ENCODE measurements at places on chromosomes 6 and 20. TPM values are rescaled to one million over a fixed set of nuclear protein-coding genes. Genes with fewer than 3 reads are reported as not detected.

GRCh38 chr6:122012578-122012977 is 386.9 kb upstream of the HSF2 start:
- no peak for DNase-seq

The NXT1 gene
- polyA plus RNA-seq, result 66.7 TPM

The GTF3C6 gene
- 256 TPM for polyA plus RNA-seq

The PTP4A1 gene
- 190 TPM for polyA plus RNA-seq

DNA sequence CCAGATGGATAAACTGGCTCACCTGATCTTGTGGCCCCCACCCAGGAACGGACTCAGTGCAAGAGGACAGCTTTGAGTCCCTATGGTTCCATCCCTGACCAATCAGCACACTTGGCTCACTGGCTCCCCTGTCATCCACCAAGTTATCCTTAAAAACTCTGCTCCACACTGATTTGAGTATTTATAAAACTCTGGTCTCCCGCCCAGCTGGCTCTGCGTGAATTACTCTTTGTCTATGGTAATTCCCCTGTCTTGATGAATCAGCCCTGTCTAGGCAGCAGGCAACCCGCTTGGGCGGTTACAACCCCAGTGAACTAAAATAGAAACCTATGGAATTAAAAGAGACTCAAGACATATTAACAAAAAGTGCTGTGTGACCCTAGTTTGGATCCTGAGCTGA is 38.1 kb upstream of the CD83 start:
- DNase-seq, result no peak

GRCh38 chr6:2958776-2959175 is 12.6 kb downstream of the SERPINB6 start:
- DNase-seq, result no peak

GRCh38 chr6:63821442-63821841 is 185.8 kb downstream of the PHF3 start:
- no peak for DNase-seq

The OR10C1 gene
- polyA plus RNA-seq, result not detected

The SLC22A3 gene
- polyA plus RNA-seq, result not detected

GRCh38 chr6:152993847-152994246 is 8.7 kb downstream of the MTRF1L start:
- no peak for DNase-seq

The EFCAB8 gene
- 0.02 TPM for polyA plus RNA-seq

GRCh38 chr6:125844989-125845388 is 54.2 kb downstream of the NCOA7 start:
- no peak for DNase-seq

DNA sequence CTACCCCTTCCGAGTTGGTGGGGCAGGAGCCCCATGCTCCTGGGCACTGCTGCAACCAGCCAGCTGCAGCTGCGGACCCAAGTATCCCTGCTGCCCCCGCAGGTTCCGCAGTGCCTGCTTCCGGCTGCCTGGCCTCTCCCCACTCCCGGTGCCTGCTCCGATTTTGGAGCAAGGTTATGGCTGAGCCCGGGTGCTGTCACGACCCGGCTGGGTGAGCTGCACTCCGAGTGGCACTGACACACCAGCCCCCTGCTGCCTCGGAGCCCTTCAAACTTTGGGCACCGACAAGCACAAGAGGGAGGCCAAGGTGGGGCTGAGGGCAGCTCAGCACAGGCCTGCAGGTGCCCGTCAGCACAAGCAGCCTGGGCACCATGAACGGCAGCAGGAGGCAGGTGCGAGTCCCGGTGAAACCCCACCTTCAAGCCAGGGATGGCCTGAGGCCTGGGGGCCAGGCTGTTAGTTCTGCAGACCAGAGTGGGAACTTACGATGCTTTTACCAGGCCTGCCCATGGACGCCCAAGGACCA is 25.9 kb upstream of the HACE1 start:
- no peak for DNase-seq

GRCh38 chr6:16855460-16855859 is 94.2 kb upstream of the ATXN1 start:
- no peak for DNase-seq

The DPPA5 gene
- not detected for polyA plus RNA-seq

DNA sequence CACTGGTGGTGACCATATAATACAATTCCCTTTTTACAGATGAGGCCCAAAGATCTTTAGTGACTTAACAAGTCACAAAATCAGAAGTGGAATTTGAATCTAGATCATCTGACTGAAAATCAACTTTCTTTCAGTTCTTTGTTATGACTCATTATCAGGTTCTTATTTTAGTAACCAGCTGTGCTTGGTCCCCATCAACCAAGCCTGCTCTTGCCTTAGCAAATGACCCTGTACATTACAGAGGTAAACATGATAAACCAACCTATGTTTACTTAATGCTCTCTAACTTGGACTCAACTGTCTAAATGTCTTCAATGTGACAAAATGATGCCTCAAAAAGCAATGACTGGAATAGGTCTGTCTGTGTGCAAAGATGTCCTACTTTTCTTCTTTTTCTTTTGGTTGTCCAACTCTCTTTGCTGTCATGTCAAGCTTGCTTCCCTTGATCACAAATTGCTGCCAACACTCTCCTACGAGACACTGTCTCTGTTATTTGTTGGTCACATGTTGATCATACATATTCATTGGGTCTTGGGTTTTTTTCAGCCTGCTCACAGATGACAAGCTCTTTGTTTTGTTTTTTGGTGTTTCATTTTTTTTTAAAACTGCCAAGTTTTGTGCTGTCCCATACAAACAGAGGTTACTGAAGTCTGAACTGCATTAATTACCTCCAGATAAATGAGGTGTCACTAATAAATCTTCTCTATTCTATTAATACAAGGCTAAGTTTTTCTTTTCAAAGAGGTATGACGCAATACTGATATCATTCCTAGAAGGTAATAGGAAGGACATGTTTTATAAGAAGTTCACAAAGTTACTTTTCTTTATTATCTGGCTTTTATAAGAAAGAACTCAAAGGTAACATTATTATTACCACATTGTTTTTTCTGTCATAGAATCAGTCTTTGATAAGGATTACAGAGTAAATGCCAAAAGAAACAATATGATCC is 62.2 kb upstream of the PLN start:
- peak; percentile 35 for DNase-seq
